ENCODE measurements at places on chromosomes 11 and 22. TPM values are rescaled to one million over a fixed set of nuclear protein-coding genes. Genes with fewer than 3 reads are reported as not detected.

Gene CATSPERZ
- total RNA-seq: not detected

Gene SHISAL1
- total RNA-seq: not detected

Gene UPB1
- total RNA-seq: 0.13 TPM

Gene CHADL
- total RNA-seq: 0.26 TPM

Gene DEFB131B
- total RNA-seq: not detected

Gene PGM2L1
- total RNA-seq: 3.5 TPM

Gene FDXACB1
- 0.88 TPM for total RNA-seq

Gene PNPLA5
- total RNA-seq: not detected

Gene CDKN1C
- 30.1 TPM for total RNA-seq

Gene MS4A2
- not detected for total RNA-seq

Gene CHRM4
- 0.39 TPM for total RNA-seq

Measured in epithelial cell of alveolus of lung (primary cell).